ENCODE measurements at places on chromosomes 16 and 17.

DNA sequence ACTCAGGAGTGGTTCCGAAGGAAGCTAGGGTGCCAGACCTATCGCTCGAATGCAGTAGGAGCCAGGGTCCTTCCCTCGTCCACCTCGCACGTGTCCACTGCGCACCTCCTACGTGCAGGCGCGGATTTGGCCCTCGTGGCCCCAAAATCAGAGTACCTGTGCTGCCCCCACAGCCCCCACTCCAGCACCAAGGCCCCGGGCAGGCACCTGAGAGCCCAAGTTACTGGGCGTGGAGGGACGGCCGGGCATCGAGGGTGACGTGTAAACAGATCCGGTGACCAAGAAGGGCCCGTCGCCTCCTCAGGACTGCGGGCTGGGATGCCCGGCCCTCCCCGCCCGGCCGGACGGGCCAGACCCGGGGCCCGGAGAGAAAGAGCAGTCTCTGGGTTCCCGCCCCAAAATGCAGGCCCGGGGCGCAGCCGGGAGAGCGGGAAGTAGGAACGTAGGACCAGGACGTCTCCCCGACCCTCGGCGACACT lies 492 bp downstream of the SLC25A39 start:
- DNase-seq: no peak

- no peak for DNase-seq
Observed at GRCh38 chr17:61053469-61053868, 346.2 kb upstream of the TBX2 start.

DNA sequence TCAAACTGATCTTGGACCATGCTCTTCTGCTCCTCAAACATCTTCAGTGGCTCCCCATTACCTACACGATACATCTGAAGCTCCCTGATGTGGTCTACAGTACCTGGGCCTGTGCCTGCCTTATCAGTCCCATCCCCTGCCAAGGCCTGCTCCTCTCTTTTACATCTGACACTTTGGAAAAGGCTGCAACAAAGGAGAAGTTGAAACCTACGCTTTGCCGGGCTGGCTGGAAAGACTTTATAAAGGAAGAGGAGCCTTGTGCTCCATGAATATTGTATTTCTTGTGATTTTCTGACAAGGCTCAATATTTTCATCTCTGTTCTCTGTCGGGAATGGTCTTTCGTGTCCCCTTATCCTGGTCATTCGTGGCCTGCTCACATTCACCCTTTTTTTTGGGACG lies 132.5 kb downstream of the XYLT1 start:
- no peak for DNase-seq

DNA sequence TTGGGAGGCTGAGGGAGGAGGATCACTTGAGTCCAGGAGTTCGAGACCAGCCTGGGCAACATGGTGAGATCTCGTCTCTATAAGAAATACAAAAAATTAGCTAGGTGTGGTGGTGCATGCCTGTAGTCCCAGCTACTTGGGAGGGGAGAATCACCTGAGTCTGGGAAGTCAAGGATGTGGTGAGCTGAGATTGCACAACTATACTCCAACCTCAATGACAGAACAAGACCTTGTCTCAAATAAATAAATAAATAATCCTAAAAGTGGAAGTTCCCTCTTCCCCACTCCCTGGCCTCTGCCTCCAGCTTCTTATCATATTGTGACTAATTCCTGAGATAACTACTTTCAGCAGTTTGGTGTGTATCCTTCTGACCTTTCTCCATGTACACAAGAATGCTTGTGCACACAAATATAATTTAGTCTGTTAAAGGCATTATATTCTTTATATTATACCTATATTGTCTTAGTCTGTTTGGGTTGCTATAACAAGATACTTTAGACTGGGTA lies 23.5 kb upstream of the DNAJA2 start:
- no peak for DNase-seq

- DNase-seq: no peak
Observed at GRCh38 chr17:27363326-27363725, 69.4 kb downstream of the WSB1 start.

DNA sequence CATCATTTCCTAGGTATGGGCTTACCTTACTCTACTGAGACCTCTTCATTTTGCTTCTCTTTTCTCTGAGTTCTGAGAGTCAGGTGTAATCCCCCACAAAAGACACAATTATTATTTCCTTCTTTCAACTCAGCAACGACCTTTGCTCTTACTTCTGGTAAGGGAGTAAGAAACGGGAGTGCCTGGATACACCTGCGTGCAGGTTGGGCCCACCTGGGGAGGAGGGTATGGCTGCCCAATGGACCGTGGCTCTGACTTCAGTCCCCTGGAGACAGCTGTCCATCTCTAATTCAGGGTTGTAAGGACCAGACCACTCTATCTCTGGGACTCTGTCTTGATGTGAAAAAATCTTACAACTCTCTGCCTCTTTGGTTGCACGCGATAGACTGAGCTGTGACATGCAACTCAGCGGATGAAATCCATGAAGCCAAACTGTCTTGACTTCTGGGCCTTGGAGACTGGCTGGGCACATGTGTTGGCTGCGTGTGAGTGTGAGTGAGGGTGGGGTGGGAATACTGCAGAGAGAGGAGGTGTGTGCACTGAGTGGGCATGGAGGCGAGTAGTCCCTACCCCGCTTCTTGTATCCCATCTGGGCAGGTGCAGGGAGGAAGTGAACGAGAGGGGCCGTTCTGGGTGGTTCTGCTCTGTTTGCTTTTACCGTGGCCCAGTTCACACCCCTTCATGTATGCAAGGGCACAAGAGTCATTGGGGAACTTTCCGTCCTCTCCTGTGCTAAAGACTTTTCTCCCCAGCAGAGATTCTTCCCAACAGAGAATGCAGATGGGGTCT lies 1.2 kb downstream of the TMEM238L start:
- DNase-seq: no peak
